AG10803 (cell line): ENCODE measurements at places on chromosomes 3 and 15.

- peak; percentile 15 for DNase-seq
Observed at GRCh38 chr3:135930255-135930654, 35.3 kb upstream of the PPP2R3A start.

- DNase-seq = no peak
Observed at GRCh38 chr15:64572856-64573255, 112.5 kb downstream of the ZNF609 start.

- no peak for DNase-seq
Observed at GRCh38 chr3:186640473-186640818, 247 bp downstream of the FETUB start.

- no peak for DNase-seq
Observed at GRCh38 chr15:88042047-88042446, 214.5 kb downstream of the NTRK3 start.

- DNase-seq = no peak
Observed at GRCh38 chr3:149227591-149228268, 6.1 kb upstream of the CP start.

- DNase-seq = no peak
Observed at GRCh38 chr3:195064300-195064931, 206.5 kb downstream of the XXYLT1 start.

- no peak for DNase-seq
Observed at GRCh38 chr3:146162561-146162960, 1.6 kb upstream of the PLOD2 start.

- no peak for DNase-seq
Observed at GRCh38 chr3:4432259-4432658, 34.8 kb downstream of the SUMF1 start.

DNA sequence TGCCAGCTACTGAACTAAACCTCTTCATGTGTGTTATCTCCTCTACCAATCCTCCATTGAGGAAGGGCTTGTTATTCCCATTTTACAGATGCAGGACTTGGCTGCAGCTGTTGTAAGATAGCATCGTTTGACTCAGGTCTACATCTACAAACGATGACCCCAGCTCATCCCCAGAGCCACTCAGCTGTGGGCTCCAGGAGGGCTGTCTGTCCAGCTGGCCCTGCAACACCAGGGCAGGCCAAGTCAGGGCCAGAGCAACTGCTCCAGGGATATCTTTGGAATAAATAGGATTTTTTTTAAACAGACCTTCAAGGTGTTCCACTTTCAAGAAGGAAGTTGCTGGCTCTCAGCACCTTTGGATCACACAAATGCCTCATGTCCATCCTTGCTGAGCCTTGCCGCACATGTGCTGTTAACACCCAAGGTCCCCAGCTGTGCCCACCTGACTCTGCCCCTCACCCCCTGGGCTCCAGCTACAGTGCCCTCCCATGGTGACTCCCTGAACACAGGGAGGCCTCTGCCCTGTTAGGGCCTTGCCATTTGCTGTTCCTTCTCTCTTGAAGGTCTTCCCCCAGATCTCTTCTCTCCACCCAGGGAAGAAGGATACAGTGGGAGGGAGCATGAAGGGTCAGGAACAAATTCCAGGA lies 31.0 kb downstream of the ALDH1L1 start:
- DNase-seq = no peak

DNA sequence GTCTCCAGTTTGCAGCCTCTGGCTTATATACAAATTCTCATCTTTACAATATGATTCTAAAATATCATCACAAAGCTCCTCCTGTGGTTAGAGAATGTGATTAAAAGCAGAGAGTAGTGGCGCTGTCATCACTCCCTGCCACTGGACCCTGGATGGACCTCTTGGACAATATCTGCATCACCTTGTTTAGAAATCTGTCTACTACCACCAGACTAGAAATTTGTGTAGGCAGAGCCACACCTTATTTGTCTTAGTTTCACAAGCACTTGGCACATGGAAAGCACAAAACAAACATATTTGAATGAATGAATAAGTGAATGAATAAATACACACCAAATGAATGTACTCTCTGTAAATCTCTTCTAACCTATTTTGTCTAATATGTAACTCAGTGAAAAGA lies 68.1 kb downstream of the IMPG2 start:
- DNase-seq = no peak

- DNase-seq = no peak
Observed at GRCh38 chr15:77148191-77148590, 77.3 kb upstream of the TSPAN3 start.

- no peak for DNase-seq
Observed at GRCh38 chr15:57910672-57911071, 154.8 kb downstream of the ALDH1A2 start.
